WTC11 (cell line): ENCODE measurements at places on chromosomes 2 and 18. TPM values are rescaled to one million over a fixed set of nuclear protein-coding genes. Genes with fewer than 3 reads are reported as not detected.

DNA sequence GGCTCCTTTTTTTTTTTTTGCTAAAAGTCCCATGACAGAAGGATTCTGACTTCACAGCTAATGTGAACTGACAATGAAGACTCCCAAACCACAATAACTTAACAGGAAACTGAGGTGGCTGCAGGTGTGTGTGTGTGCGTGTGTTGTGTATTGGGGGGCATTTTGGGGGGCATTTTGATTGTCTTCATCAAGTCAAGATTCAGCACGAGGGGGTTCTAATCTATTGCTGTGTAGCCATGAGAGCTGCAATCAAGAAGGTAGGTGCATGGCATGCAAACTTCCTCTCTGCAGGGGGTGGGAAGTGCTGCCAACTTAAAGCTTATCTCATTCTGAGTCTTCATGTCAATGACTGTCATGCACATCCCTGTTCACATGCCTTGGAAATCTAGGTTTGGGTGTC, 25.2 kb downstream of the SPRED2 start:
- no peak for DNase-seq
- no peaks in the 10 kb centered on the region for H3K36me3 ChIP-seq
- H3K4me1 ChIP-seq: peaks cover 68% of the 10 kb centered on the region
- peaks cover 6% of the 10 kb centered on the region for H3K27me3 ChIP-seq
- no peak overlapping the region for H3K27ac ChIP-seq

DNA sequence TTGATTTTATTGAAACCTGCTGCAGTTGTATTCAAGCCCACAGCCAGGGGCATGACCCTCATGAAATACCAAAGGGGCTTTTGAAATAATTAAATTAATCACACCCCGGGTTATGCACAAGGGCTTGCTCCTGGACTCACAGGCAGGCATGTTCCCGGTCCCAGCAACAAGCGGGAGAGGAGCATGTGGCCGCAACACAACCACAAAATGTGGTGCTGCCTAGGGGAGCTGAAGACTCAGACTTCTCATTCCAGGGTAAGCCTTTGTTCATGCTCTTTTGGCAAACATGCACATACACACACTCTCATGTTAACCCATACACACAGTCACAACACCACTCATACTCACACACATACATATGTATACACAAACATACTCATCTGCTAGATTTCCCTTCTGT, 233.7 kb upstream of the SMAD2 start:
- H3K4me1 ChIP-seq: peaks cover 32% of the 10 kb centered on the region
- no peak overlapping the region for H3K4me3 ChIP-seq
- DNase-seq: no peak
- no peaks in the 10 kb centered on the region for H3K36me3 ChIP-seq
- no peak overlapping the region for H3K27ac ChIP-seq
- H3K27me3 ChIP-seq: peaks cover 44% of the 10 kb centered on the region

DNA sequence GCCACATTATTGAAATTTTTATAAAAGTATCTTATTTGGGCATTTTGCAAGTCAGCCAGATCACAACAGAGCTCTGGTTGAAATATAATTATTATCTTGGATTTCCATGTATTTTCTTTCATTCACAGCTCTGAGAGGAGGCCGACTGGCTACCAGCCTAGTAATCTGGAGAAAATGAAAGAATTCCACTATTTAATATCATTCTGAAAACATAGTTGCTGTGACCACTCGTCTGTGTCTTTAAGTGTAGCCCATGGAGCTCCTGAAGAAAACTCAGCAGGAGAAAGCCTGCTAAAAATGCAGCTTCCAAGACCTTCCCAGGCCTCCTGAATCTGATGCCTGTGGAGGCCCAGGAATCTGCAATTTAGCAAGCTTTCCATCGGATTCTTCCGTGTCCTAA, 114.7 kb downstream of the SH3BP4 start:
- H3K4me1 ChIP-seq: peaks cover 30% of the 10 kb centered on the region
- H3K27ac ChIP-seq: no peak overlapping the region
- H3K27me3 ChIP-seq: no peaks in the 10 kb centered on the region
- no peak overlapping the region for H3K4me3 ChIP-seq
- DNase-seq: no peak

PLEK gene
- total RNA-seq: 0.26 to 0.46 TPM (median 0.37 TPM) in 3 replicates

ATP6V1C2 gene
- 0.42 to 1.9 TPM (median 1.2 TPM) in 3 replicates for total RNA-seq

ARHGAP15 gene
- total RNA-seq: 0.25 to 0.28 TPM in 2 of 3 replicates, not detected in the other
